ENCODE measurements at places on chromosomes 4 and X.

GRCh38 chr4:89331197-89331596, 23.6 kb upstream of the GPRIN3 start:
- no peak for DNase-seq

GRCh38 chr4:162838671-162839070, 328.0 kb downstream of the NAF1 start:
- no peak for DNase-seq

DNA sequence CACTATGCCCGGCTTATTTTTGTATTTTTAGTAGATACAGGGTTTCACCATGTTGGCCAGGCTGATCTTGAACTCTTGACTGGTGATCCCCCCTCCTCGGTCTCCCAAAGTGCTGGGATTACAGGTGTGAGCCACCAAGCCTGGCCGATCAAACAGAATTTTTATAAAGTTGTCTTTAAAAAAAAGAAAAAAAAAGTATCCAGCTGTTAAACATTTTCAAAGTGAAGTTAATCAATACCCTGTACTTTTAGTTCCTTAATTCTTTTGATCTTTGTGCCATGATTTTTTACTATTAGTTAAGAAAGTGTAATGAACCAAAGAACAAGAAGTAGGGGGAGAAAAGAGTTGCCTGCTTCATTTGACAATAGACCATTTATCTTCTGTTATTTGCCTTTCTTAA, 24.3 kb downstream of the SMAD1 start:
- no peak for DNase-seq

GRCh38 chr4:186946682-186947294, 223.1 kb upstream of the FAT1 start:
- no peak for DNase-seq

GRCh38 chr4:107799669-107800450, 24.9 kb upstream of the SGMS2 start:
- DNase-seq: no peak
